Activated CD4-positive, CD25-positive, alpha-beta regulatory T cell treated with anti-CD3 and anti-CD28 coated beads, Interleukin-2, amount 50 U/mL, for 16 hours (primary cell): ENCODE measurements at places on chromosomes 1 and 21.
A peak's percentile ranks its signal among the peaks of the same experiment; 100 is the strongest.

DNA sequence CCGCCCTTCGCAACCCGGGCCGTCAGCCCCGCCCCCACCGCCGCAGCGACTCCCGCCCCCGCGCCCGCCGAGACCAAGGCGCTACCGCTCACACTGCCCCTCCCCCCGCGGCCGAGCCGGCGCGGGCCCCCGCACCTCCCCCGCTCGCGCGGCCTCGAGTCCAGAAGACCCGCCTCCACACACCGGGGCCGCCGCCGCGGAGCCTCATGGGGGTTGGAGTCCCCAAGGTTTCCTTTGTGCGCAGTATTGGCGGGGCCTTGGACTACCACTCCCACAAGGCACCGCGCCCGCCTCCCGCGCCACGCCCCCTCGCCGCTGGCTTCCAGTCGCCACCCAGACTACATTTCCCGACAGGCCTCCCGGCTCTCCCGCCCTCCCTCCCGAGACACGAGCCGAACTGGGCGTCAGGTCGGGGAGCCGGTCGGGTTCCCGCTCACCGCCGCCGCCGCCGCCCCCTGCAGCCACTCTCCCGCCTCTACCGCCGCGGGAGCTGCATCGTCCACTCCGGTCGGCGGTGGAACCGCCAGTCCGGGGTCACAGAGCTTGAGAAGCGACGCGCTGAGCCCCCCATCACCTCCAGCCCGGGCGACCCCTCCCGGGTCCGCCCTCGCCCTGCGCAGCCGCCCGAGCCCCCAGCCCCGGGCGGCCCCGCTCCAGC, at the start of gene PHF13:
PHF13 (plus strand) TSS at position 371 of the 658 bp plus-strand sequence. CDS start 336 bp downstream, outside the sequence.
- peak; percentile 99 for DNase-seq

DNA sequence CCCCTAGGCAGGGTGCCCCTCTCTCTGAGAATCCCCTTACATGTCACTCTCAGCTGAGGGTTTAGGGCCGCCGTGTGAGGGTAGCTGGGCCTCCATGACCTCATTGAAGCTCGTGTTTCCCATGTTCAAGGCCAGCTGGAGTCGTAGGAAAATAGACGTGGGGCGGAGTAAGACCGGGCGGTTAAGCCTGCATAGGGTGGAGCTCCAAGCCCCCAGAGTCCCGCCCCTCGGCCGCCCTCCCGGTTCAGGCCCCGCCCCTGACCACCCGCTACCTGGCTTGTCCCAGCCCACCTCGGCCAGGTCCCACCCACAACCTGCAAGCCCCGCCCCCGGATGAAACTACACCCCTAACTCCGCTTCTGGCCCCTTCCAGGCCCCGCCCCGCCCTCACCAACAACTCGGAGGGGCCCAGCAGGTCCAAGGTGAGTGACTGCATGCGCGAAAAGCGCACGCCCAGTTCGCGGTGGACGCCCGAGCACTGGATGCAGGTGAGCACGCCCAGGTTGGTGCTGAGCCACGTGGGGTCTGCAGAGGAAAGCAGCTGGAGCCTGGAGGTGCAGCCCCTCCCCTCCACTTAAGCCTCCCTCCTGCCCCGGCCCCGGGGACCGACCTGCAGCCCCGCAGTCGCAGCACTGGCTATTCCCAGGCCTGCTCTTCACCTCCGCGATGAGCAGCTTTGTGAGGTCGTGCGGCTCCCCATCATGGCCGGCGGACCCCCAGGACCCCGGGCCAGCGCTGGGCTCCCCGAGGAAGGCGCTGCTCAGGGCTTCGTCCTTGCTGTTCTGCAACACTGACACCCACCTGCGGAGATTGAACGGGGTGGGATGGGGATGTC, 12.2 kb upstream of the TCEA3 start:
- DNase-seq, result no peak

DNA sequence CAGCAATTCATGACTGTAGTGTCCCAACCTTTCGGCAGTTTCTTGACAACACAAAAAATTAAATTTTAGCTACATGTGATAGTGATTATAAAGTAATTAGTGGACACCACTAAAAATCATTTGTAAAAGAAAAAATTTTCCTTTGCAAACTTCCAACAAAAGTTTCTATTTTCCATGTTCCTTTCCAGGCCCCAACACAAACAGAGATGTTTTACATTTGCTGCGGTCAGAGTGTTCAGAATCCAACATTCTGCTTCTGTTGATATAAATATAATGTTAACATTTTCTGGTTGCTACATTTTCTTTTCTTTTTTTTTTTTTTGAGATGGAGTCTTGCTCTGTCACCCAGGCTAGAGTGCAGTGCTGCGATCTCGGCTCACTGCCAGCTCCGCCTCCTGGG, 54.9 kb upstream of the WLS start:
- DNase-seq, result no peak

DNA sequence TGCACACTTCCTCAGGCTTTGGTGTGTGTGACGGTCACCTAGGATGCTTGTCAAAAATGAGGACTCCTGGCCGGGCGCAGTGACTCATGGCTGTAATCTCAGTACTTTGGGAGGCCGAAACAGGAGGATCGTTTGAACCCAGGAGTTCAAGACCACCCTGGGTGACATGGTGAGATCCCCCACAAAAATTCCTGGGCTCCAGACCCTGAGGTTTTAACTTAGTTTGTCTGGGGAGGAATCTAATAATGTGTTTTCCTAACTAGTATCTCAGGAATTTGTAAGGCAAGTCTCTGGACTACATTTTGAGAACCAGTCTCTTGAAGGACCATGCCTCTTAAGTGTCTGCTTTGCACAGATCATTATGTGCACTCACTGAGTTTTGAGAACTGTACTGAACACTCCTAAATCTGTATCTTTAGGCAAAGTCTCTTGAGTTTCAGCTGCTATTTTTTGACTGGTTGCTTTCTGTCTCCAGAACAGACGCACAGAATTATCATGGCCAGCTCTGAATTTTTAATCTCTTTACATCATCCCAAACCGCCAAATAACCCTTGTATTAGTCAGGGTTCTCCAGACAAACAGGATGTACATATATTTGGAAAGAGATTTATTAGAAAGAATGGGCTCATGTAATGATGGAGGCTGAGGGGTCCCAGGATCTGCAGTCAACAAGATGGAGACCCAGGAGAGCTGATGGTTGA, 45.5 kb upstream of the VANGL1 start:
- no peak for DNase-seq

GRCh38 chr1:227914801-227915563, 32.8 kb downstream of the WNT9A start:
- no peak for DNase-seq

GRCh38 chr1:222243902-222244301, 304.0 kb downstream of the HHIPL2 start:
- DNase-seq, result no peak
